ENCODE measurements at places on chromosomes 6 and 20.

- no peak for DNase-seq
Observed at GRCh38 chr20:24765316-24766142, 183.5 kb upstream of the CST7 start.

DNA sequence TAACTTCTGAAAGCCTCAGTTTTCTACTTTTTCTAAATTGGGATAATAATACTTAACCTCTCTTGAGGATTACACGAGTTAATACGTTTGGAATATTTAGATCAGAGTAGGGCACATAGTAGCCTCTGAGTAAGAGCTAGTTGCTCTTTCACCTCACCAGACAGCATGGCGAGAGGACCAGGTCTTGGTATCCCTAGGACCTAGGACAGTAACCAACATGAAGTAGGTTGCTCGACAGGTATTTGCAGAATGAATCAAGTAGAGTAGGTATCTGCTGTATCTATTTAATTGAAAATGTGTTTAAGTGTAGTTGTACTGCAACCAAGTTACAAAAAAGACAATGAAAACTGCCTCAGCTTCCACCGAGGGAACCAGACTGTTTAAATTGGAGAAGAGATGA, 1.4 kb downstream of the CDC5L start:
- DNase-seq = no peak

DNA sequence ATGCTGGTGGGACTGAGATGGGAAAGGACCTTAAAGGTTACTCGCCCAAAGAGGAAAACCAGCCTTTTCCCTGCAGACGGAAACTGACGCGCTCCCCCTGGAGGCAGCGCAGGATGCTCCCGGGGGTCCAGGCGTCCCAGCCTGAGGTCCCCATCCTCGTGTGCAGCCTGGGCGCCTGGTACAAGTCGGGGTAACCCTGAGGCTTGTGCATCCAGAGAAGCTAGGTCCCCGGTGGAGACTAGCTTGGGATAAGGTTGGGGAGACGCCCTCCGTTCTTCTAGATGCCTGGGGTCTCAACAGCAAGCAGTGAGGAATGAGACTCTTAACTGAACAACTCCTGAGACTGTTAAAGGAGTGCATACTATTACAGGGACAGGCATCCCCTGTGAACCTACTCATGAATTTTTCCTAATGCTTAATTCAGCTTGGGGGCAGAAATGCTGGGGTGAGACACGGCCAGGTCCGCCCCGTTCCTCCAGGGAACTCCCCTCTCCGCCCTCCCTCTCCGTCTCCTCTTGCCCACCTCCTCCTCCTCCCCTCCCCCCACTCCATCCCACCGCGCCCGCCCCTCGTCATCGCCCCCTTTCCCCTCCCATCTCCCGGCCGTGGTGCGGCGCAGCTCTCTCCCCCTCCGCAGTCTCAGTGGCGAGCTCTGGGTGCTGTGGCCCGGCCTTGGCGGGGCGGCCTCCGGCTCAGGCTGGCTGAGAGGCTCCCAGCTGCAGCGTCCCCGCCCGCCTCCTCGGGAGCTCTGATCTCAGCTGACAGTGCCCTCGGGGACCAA, at the start of gene PRSS35:
TSS of gene PRSS35 (plus strand) at position 634 of the 781 bp plus-strand sequence. CDS start 10,908 bp downstream, outside the sequence.
- DNase-seq = peak; percentile 75

- DNase-seq = no peak
Observed at GRCh38 chr20:58938541-58938940, 42.5 kb upstream of the NELFCD start.

GRCh38 chr6:100662264-100662663, 197.5 kb upstream of the SIM1 start:
- no peak for DNase-seq

DNA sequence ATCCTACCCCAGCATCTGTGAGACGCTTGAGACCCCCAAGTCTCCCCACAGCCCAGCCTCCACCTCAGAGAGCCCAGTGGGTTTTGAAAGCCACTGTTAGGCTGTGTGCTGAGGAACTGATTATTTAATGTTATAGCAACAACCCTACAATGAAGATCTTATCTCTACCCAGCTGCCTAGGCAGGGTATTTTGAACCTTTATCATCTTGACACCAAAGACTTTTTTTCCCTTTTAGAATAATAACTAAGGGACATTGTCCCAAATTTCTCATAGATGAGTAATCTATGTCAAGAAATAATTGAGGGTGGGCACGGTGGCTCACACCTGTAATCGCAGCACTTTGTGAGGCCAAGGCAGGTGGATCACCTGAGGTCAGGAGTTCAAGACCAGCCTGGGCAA, 26.2 kb downstream of the HM13 start:
- DNase-seq = no peak

GRCh38 chr6:135013211-135013610, 41.4 kb downstream of the HBS1L start:
- no peak for DNase-seq

DNA sequence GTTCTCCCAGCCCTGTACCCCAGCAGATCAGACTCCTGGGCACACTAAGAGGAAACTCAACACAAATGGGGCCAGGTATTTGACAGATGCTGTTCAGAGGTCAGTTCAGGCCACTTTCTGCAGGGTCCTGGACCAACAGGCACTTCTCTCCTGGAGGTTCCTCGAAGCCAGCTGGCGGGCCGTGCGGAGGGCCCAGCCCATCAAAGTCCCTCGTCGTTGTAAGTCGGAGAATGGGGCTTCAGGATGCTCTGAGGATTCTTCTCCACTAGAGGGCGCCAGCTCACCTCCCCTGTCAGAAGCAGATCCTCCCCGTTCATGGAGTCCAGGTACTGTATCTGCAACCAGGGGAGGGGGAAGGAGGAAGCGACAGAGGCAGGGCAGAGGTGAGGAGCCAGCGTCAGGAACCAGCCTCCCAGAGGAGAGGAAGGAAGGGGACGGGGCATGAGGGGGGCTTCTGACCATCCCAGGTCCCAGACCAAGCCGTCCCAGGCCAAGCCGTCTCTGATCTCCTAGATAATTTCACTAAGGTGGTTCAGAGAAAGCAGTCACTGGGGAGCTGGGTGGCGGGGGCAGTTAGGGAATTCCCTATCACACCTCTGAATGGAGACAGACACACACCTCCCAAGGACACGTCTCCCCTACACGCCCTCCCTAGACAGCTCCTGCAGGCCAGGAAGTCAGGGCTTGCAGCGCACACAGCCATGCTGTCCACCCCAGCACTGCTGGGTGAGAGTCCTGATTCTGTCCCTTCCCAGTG, 11.7 kb upstream of the FAM83C start:
- DNase-seq = peak; percentile 83

DNA sequence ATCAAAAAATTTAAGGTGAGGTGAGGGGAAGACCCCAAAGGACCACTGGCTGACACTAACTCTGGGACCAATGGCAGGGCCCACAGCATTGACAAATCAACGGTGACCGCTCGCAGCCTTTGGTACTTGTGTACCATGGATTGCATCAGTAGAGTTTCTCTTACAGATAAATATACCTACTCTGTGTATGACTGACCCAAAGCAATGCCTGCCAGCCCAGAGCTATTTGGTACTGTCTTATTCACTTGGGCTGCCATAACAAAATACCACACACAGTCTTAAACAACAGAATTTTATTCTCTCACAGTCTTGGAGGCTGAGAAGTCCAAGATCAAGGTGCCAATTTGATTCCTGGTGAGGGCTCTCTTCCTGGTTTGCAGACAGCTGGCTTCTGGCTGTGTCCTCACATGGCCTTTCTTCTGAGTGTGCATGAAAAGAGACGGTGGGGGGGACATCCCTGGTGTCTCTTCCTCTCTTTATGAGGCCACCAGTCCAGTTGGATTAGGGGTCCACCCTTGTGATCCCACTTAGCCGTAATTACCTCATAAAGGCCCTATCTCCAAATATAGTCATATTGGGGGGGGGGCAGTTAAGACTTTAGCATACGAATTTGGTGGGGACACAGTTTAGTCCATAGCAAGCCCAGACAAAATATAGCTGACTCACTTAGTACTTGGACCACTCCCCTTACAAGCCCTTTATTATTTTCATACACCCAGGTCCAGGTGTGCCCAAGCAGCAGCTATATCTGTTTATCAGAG, 336.3 kb downstream of the CD83 start:
- DNase-seq = no peak

DNA sequence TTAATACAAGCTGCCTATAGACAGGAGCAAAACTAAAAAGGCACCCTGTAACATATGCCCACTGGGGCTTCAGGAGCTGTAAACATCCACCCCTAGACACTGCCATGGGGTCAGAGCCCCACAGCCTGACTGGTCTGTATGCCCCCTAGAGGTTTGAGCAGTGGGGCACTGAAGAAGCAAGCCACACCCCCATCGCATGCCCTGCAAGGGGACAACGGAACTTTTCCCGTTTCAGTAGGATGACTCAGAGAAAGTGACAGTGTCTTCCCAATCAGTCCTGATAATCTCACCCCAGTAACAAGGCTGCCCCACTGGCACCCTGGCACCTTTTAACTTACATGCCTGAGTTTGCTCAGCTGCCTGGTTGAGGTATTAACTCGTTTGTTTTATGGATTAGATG, 35.9 kb downstream of the BEND3 start:
- DNase-seq = no peak

DNA sequence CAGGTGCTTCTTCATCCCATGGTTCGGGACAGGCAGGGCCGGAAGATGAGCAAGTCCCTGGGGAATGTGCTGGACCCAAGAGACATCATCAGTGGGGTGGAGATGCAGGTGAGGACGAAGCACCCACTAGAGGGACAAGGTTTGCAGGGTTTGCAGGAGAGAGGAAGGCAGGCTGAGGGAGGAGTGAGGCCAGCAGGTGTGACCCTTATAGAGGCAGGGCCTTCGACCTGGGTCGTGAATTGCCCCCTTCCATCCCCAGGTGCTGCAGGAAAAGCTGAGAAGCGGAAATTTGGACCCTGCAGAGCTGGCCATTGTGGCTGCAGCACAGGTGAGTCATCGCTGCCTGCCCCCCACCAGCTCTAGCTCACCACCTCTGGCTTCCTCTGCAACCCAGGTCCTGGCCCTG, 8.4 kb downstream of the VARS2 start:
- DNase-seq = no peak

GRCh38 chr6:8904754-8905153, 469.4 kb upstream of the SLC35B3 start:
- DNase-seq = no peak

DNA sequence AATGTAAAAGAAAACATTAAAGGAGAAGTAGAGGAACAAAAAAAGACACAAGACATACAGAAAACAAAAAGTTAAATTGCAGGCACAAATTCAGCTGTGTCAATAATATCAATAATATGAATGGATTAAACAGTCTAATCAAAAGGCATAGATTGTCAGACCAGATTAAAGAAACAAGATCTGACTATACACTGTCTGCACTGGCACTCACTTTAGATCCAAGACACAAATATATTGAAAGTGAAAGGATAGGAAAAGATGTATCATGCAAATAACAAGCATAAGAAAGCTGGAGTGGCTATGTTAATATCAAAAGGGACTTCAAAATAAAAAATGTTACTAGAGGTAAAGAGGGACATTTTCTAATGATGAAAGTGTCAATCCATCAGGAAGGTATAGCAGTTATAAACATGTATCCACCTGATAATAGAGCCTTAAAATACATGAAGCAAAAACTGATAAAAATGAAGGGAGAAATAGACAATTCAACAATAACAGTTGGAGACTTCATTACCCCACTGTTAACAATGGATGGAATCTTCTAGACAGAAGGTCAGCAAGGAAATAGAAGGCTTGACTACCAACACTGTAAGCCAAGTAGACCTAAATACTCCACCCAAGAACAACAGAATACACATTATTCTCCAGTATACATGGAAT, 89.7 kb downstream of the HIVEP1 start:
- no peak for DNase-seq

GRCh38 chr20:57658833-57659516, 38.7 kb upstream of the ZBP1 start:
- no peak for DNase-seq

DNA sequence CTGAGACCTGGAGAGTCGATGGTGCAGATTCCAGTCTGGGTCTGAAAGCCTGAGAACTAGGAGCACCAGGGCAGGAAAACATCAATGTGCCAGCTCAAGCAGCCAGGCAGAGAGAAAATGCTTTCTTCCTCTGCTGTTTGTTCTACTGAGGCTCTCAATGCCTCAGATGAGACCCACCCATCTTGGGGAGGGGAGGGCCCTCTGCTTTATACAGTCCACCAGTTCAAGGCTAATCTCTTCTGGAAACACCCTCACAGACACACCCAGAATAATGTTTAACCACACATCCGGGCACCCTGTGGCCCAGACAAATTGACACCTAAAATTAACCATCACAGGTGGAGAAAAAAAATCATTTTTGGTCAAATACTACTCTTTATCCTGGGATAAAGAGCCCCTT, 89.3 kb upstream of the SLC22A23 start:
- DNase-seq = no peak

- DNase-seq = peak; percentile 49
Observed at GRCh38 chr6:33161354-33162331, 30.6 kb downstream of the COL11A2 start.

GRCh38 chr6:150670311-150670710, 70.6 kb downstream of the PLEKHG1 start:
- no peak for DNase-seq

DNA sequence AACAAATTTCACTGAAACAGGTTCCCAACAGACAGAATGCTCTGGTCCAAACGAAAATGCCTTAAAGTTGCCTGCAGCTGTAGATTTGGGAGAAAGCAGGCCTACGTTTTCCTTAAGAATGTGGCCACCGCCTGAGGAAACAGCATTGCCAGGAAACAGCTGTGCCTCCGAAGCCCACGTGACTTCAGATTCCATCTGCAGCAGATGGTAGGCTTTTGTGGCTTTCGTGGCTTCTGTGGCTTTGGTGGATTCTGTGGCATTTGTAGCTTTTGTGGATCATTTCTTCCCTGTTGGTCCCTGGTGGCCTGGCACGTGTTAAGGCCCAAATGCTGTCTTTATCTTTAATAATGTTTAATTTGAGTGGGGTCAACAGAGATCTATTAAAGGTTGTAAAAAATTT, 222.9 kb downstream of the TTLL2 start:
- no peak for DNase-seq

- no peak for DNase-seq
Observed at GRCh38 chr20:36599912-36600345, 5.7 kb upstream of the RAB5IF start.

Data from SHP77 (cell line).